ENCODE measurements at places on chromosomes 5 and 9.

DNA sequence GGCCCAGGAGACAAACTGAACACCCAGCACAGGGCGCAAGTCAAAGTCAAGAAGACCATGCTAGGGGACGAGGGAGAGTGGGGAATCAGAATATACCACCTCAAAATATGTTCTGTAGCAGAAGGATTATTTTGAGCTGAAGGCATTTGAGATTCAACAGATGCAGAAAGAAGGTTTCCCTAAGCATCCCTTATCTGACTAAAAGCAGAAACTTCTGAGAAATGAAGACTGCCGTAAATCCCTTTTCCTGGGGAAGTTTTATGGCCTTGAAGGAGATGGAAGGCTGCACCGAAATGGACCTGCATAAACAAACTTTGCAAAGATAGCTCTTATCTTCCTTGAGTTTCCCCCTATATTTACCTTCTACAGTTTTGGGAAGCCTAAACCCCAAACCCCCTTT is 72.8 kb downstream of the PTTG1 start:
- DNase-seq, result no peak

DNA sequence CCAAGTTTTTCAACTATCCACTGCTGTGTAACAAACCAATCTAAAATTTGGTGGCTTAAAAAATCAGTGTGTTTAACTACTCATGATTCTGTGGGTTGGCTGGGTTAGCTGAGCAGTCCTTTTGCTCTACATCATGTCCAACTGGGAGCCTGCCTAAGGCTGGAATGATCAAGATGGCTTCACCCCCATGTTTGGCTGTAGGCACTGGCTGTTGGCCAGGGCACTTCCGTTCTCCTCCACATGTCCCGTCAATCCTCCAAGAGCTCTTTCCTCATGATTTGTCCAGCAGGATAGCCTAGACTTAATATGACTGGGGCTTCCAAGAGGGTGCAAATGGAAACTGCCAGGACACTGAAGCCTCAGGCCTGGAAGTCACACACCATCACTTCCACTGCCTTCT is 17.0 kb upstream of the TSSK1B start:
- no peak for DNase-seq

- no peak for DNase-seq
Measured at GRCh38 chr5:81537905-81538547, 144.1 kb upstream of the ACOT12 start.

GRCh38 chr5:40223884-40224402 is 455.8 kb upstream of the PTGER4 start:
- DNase-seq, result peak; percentile 35

GRCh38 chr5:150522504-150523414 is 14.8 kb downstream of the NDST1 start:
- no peak for DNase-seq

- no peak for DNase-seq
Measured at GRCh38 chr5:151676719-151677118, 10.0 kb downstream of the SPARC start.
